H4 (cell line): ENCODE measurements at places on chromosomes 5 and 9.
A peak's percentile ranks its signal among the peaks of the same experiment; 100 is the strongest.

DNA sequence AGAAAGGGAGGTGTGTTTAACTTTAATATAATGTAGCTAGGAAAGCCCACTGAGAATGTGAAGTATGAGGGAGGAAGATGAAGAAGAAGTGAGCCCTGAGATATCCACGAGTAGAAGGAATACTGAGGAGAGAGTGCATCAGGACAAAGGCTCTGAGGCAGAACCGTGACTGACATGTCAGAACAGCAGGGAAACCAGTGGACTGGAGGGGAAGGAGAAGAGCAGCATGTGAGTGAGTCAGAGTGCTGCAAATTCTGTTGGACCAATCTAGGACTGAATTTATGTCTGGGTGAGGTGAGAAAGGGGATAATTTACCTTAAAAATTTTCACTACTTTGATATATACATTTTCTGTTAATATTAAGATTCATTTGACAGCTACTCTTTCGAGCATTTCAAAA is 110.3 kb downstream of the ST8SIA4 start:
- DNase-seq: no peak

DNA sequence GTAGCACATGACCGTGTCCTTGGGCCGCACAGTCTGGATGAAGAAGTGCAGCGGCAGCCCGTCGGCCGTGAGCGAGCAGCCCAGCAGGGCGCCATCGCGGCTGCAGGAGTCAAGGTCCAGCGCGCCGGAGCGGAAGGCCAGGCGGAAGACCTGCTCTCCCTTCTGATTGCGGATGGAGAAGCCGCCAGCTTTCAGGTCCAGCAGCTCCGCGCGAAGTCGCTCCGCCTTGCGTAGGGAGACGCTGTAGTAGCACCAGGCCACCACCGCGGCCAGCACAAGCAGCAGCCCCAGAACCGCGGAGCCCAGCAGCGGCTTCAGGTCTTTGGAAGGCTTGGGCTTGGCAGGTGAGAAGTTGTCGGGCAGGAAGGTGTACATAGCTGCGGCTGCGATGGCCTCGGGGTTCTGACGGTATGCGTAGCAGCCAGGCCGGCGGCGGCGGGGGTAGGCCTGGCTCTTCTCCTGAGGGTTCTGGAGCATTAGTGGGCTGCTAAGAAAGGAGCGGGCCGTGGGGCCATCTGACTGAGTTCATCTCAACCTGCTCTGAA is 4.2 kb downstream of the MYORG start:
- no peak for DNase-seq

- no peak for DNase-seq
Measured at GRCh38 chr9:97076238-97076637, 37.3 kb upstream of the CTSV start.

GRCh38 chr5:149304195-149305078 is 32.8 kb downstream of the AFAP1L1 start:
- DNase-seq: no peak

DNA sequence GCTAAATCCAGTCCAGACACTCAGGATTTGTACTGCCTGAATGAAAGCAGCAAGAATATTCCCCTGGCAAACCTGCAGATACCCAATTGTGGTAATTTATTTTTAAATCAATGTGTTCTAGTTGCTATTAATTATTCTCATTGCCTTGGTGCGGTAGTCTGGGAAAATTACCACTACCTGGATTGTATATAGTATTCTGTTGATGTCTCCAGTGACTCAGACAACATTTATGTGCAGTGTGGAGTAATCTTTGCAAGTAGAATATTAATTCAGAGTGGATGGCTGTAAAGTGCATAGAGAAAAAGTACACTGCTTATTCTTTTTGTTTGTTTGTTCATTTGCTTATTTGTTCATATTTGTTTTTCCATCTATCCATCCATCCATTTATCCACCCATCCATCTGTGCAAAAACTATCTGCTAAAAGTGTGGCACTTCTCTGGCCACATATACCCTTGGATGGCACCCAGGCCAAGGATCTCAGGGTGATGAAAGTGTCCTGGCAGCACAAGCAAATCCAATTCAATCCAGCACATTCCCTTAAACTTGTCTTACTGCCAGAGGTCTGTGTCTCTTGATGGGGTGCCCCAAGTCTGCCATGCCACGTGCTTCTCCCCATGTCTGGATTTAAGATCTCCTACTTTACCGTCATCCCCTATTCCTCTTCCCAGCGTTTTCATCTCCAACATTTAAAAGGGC is 41.3 kb downstream of the NTRK2 start:
- peak; percentile 29 for DNase-seq

GRCh38 chr5:149273237-149273636 is 1.6 kb downstream of the AFAP1L1 start:
- no peak for DNase-seq

DNA sequence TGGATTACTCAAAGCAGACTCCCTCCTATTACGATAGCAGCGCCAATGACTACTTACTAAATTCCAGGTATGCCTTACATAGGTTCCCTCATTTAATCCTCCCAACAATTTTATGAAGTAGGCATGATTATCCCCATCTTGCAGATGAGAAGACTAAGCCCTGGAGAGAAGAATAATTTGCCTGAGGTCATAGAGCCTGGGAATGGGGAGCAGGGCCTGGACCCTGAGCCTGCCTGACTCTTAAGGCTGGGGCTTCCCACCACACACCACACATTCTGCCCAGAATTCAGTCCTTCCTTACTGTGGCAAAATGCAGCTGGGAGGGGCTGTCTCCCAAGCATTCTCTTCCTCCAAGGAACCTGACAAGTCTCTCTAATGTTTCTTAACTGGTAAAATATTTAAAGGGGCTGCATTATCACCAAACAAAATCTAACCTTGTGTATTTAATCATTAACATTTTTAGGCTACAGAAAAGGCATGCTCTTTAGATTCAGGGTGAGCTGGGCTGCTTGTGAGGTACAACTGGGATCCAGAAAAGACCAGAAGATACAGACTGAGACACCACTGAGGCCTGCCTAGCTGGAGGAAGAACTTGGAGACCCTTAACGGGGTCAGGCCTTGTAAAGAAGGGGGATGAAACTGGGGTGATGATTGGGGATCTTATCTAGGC is 26.1 kb downstream of the LHFPL2 start:
- no peak for DNase-seq

GRCh38 chr5:104859437-104859836 is 1296.8 kb upstream of the NUDT12 start:
- no peak for DNase-seq

DNA sequence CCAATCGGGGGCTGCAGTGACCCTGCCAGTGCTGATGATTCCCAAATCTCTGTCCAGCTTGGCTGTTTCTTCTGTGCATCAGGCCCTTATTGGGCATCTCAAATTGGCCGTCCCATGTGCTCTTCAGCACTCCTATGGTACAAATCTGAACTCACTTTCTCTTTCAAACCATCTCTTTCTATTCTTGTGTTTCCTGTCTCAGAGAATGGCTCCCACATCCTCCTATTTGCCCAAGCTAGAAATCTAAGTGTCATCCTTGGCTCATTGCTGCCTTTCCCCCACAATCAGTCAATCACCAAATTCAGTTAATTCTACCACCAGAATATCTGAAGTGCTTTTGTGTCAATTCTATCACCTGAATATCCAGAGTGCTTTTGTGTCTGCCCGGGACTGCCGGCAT is 336.6 kb downstream of the CWC27 start:
- no peak for DNase-seq

DNA sequence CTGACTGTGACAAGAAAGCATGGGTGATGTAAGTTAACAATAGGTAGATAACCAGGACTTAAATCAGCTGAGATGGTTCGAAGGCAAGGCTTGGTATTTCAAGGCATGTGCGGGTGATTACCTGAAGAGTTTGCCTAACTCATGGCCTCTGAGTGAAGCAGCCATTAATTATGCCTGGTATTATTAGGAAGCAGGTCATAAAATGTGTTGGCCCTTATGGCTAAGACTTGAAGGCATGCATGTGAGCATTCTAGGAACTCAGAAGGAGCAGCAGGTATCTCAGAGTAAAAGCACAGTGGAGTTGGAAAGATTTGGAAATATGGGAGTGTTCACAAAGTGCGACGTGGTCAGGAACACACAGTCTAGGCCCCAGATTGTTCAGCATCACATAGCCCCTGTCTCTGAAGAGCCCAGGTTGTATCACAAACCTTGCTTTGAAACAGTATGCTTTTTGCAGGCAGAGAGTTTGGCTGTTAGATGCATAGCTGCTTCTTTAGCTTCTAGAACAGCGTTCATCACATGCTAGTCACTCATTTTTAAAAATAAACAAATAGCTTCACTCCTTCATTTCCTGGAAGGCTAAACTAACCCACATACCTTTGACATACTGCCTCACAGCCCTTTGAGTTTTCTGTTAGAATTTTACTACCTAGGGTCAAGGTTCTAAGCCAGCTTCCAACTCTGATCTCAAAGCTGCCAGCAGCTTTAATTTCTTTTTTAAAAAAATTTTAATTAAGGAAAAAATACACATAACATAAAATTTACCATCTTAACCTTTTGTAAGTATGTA is 2.1 kb downstream of the HEXB start:
- DNase-seq: no peak

- peak; percentile 88 for DNase-seq
Measured at GRCh38 chr5:140107312-140108092, 6.4 kb upstream of the PURA start.

- DNase-seq: no peak
Measured at GRCh38 chr9:34133436-34133949, 7.0 kb upstream of the DCAF12 start.

DNA sequence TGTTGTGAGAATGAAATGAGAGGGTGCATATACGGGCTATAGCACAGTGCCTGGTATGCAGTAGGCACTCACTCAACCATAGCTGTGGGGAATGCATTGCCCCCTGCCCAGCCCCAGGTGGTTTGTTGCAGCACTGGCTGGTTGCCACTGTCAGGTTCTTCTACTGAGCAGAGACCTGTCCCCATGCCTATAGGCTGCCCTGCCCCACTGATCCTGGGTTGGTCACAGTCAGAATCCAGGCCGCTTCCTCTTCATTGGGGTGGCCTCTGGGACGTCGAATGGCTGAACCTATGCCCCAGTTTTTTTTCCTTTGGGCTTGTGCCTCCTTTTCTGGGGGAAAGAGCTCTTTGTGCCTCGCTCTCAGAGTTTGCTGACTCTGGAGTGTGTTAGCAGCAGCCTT is 74.6 kb downstream of the RGS3 start:
- no peak for DNase-seq

- DNase-seq: no peak
Measured at GRCh38 chr5:125323613-125324012, 577.2 kb upstream of the ZNF608 start.

DNA sequence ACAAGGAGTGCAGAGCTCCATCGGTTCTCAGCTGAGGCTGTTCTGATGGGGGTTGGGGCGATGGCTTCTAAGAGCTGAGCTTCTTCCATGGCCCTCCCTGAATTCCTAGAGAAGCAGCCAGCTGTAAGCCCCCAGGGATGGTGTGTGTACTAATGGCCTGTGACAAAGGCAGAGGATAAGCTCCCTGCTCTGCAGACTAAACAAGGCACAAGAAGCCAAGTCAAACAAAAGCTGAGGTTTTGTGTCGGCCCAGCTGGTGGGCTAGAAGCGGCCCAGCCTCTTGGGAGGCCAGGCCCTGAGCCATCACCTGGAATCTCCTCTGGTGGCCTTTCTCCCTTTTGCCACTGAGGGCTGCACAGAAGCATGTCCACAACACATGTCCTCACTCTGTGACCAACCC is 75.0 kb upstream of the XPA start:
- DNase-seq: peak; percentile 24

DNA sequence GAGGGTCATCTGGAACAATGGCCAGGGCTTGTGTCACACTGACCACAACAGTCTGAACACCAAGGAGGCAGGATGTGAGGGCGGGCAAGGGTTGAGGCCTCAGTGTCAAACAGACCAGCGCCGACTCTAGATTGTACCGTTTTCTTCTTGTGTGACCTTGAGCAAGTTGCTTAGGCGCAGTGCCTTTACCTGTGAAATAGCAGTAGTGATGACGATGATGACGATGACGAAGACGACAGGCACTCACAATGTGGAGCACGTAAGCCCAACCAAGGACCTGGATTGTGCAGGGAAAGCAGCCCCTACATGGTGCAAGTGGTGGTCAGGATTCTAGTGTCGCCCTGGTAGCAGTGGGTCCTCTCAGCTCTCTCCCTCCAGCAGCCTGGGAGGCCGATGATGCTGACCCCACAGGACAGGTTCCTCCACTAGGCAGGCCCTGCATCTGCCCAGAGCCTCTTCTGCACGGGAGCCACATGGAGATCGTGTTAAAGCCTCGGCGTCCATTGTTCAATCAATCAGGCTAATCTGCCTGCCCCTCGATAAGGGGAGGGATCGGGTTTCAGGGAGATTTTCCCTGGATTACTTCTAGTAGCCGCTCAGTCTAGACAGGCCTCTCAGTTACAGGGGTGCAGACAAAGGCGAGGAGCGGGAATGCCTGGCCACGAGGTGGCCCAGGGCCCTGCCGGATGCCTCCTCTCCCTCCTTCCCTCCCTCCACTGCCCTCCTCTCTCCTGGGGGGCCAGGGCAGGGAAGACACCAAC is 91.7 kb downstream of the MACROH2A1 start:
- peak; percentile 6 for DNase-seq

DNA sequence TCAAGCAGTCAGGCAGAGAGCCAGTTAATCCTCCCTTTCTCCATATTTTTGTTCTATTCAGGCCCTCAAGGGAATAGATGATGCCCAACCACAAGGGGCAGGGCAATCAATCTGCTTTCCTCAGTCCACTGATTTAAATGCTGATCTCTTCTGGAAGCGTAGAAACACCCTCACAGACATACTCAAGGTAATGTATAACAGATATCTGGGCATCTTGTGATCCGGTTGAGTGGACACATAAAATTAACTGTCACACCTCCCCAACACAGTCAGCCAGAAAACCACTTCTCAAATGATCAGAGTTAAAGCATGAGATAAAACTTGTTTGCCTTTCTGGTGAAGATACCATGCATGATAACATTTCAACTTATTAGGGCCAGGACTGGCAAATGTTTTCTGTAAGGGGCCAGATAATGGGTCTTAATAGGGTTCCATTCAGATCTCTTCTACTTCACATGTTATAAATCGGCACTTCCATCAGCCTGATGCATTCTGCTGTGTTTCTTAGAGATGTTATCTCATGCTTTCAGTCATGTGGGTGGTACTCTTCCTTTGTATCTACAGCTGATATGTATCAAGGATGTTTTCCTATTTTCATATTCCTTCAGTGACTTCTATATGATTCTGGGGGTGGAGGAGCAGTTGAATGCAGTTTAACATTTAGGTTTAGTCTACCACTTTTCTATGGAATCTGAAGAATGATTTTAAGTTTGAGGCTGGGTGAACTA is 58.9 kb upstream of the CNTLN start:
- DNase-seq: no peak

- DNase-seq: peak; percentile 85
Measured at GRCh38 chr5:157516626-157517325, 56.8 kb downstream of the NIPAL4 start.
